ENCODE measurements at places on chromosomes 1 and 21. TPM values are rescaled to one million over a fixed set of nuclear protein-coding genes. Genes with fewer than 3 reads are reported as not detected.
A peak's percentile ranks its signal among the peaks of the same experiment; 100 is the strongest.

The GPR161 gene
- under 0.01 TPM for polyA plus RNA-seq

The SIM2 gene
- polyA plus RNA-seq, result not detected

The GNAI3 gene
- 3.1 TPM for polyA plus RNA-seq

The BRDT gene
- not detected for polyA plus RNA-seq

The HEYL gene
- 3.4 TPM for polyA plus RNA-seq

The TADA1 gene
- polyA plus RNA-seq, result 9.0 TPM

The VAV3 gene
- polyA plus RNA-seq, result 5.4 TPM

The RXFP4 gene
- 0.82 TPM for polyA plus RNA-seq

The TTC22 gene
- polyA plus RNA-seq, result 10.7 TPM

The MIXL1 gene
- polyA plus RNA-seq, result 1.1 TPM

The TFF2 gene
- 1.4 TPM for polyA plus RNA-seq

DNA sequence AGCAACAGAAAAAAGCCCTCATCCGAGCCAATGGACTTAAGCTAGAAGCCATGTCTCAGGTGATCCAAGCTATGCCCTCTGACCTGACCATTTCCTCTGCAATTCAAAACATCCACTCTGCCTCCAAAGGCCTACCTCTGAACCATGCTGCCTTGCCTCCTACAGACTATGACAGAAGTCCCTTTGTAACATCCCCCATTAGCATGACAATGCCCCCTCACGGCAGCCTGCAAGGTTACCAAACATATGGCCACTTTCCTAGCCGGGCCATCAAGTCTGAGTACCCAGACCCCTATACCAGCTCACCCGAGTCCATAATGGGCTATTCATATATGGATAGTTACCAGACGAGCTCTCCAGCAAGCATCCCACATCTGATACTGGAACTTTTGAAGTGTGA lies 20.7 kb downstream of the NR5A2 start:
- no peak overlapping the region for H3K4me3 ChIP-seq
- no peak overlapping the region for H3K27ac ChIP-seq
- no peaks in the 10 kb centered on the region for H3K4me1 ChIP-seq
- H3K36me3 ChIP-seq, result peaks cover 7% of the 10 kb centered on the region
- DNase-seq, result no peak
- no peaks in the 10 kb centered on the region for H3K27me3 ChIP-seq

- no peak overlapping the region for H3K4me3 ChIP-seq
- H3K27ac ChIP-seq, result no peak overlapping the region
- no peak for DNase-seq
- peaks cover 7% of the 10 kb centered on the region for H3K4me1 ChIP-seq
Observed at GRCh38 chr1:224168859-224169380, 14.1 kb upstream of the DEGS1 start.

DNA sequence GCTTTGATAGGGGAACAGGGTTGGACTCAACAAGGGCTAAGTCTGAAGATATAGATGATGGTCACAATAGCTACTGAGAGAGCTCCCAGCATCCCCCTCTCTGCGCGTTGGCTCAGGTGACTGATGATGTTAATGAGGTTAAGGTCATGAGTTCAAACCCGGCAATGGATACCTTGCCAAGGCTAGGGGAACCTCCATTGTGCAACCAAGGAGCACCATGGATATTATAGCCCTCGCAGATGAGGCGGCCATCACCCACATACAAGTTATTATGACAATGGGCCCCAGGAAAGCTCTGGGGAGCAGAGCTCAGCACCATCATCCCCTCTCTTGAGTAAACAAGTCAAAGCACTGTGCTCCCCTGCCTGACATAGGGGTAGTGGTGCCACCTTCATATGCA lies 8.2 kb downstream of the KCNA2 start:
- no peaks in the 10 kb centered on the region for H3K4me1 ChIP-seq
- H3K4me3 ChIP-seq, result no peak overlapping the region
- no peaks in the 10 kb centered on the region for H3K36me3 ChIP-seq
- H3K27me3 ChIP-seq, result no peaks in the 10 kb centered on the region
- H3K27ac ChIP-seq, result no peak overlapping the region

GRCh38 chr1:174166530-174167264 lies 7.4 kb downstream of the RABGAP1L start:
- no peak overlapping the region for H3K4me3 ChIP-seq
- peaks cover 4% of the 10 kb centered on the region for H3K36me3 ChIP-seq
- H3K27ac ChIP-seq, result peak overlapping the region; percentile 14
- H3K27me3 ChIP-seq, result no peaks in the 10 kb centered on the region

DNA sequence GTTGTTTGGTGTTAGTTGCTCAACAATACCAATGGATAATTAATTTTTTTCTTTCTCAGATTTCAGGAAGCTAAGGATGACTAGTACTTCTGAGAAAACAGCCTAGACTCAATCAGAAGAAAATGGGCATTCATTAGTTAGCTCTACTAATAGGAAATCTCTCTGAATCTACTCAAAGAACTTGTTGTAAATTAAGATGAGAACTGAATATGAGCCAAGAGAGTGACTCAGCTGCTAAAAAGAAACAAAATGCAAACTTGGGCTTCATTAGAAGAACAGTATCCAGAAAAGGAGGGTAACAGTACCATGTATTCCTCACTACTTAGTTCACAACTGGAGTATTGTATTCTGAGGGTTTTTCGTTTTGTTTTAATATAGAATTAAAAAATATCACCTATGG lies 12.5 kb downstream of the FOXJ3 start:
- H3K4me3 ChIP-seq, result no peak overlapping the region
- no peak for DNase-seq
- no peaks in the 10 kb centered on the region for H3K36me3 ChIP-seq

DNA sequence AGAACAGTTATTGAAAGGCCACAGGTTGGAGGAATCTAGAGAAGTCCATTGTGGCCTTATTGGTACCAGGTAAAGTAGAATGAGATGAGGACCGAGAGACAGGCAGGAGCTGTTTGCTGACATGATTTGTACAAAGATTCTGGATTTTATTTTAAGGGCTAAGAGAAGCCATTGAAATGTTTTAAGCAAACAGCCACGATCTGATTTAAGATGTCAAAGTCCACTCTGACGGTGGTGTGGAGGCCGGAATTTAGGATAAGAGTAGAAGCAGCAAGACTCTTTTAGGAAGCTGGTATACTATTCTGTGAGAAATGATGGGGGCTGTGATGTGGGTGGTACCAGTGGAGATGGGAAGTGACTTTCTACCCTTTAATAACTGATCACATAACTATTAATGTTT lies 418.5 kb downstream of the DPYD start:
- DNase-seq, result no peak
- H3K27ac ChIP-seq, result no peak overlapping the region
- H3K36me3 ChIP-seq, result no peaks in the 10 kb centered on the region
- no peaks in the 10 kb centered on the region for H3K27me3 ChIP-seq
- no peaks in the 10 kb centered on the region for H3K4me1 ChIP-seq

- no peaks in the 10 kb centered on the region for H3K4me1 ChIP-seq
- no peak overlapping the region for H3K4me3 ChIP-seq
- no peak overlapping the region for H3K27ac ChIP-seq
- no peak for DNase-seq
- H3K27me3 ChIP-seq, result no peaks in the 10 kb centered on the region
Observed at GRCh38 chr1:84711121-84711520, 20.9 kb upstream of the SSX2IP start.

GRCh38 chr1:220380885-220381284 lies 108.6 kb upstream of the RAB3GAP2 start:
- H3K36me3 ChIP-seq, result no peaks in the 10 kb centered on the region
- no peak for DNase-seq
- no peak overlapping the region for H3K4me3 ChIP-seq
- H3K27me3 ChIP-seq, result no peaks in the 10 kb centered on the region
- H3K27ac ChIP-seq, result no peak overlapping the region

- H3K27me3 ChIP-seq, result peaks cover 51% of the 10 kb centered on the region
- H3K4me1 ChIP-seq, result peaks cover 42% of the 10 kb centered on the region
- no peak for DNase-seq
- peak overlapping the region; percentile 50 for H3K4me3 ChIP-seq
Observed at GRCh38 chr1:942864-943533, 16.1 kb downstream of the NOC2L start.

- no peaks in the 10 kb centered on the region for H3K36me3 ChIP-seq
- H3K4me3 ChIP-seq, result no peak overlapping the region
- no peak overlapping the region for H3K27ac ChIP-seq
- H3K4me1 ChIP-seq, result no peaks in the 10 kb centered on the region
- DNase-seq, result no peak
Observed at GRCh38 chr1:68221980-68222373, 10.3 kb downstream of the WLS start.

DNA sequence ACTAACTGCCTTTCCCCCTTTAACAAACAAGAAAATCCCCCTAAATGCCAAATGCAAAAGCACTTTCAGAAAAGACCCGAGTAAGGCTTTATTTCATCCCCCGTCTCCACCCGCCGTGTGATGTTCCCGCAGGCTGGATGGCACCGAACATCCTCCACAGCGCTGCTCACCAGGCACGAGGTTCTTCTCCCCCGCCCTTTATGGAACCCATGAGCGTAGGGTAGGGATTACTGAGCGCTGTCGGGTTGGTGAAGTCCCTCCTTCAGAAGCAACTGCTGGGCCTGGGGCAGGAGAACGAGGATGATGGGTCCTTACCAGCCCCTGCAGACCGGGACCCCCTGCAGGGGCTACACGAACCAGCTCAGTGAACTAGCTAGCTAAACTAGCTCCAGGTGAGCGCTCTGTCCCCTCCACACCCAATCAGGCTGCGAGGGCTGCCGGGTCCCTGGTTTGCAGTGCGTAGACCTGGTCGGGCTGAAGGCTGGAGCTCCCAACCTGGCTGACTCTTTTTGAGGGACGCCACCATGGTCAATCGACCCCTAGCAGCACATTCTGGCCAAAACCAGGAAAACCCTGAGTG lies 80.4 kb downstream of the ITPKB start:
- no peaks in the 10 kb centered on the region for H3K27me3 ChIP-seq
- peak overlapping the region; percentile 34 for H3K27ac ChIP-seq
- DNase-seq, result no peak
- H3K4me3 ChIP-seq, result no peak overlapping the region
- no peaks in the 10 kb centered on the region for H3K36me3 ChIP-seq

DNA sequence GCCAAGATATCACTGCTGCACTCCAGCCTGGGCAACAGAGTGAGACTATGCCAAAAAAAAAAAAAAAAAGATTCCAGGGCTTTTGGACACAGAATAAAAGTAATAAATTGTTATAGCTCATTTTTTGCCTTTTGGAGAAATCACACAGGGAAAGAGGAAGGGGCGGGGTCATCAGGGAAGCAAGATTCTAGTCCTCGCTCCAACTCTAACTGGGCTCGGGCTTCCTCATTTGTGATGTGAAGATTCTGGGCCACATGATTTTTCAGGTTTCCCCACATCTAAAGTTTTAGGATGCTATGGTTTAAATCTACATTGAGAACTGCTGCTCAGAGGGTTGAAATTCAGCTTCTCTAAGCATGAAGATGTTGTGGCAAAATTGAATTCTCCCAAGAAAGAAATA lies 179.3 kb upstream of the PLXNA2 start:
- no peaks in the 10 kb centered on the region for H3K4me1 ChIP-seq
- no peaks in the 10 kb centered on the region for H3K27me3 ChIP-seq
- no peaks in the 10 kb centered on the region for H3K36me3 ChIP-seq
- H3K27ac ChIP-seq, result no peak overlapping the region
- DNase-seq, result no peak

GRCh38 chr1:227777156-227777555 lies 38.3 kb upstream of the PRSS38 start:
- H3K27ac ChIP-seq, result no peak overlapping the region
- no peaks in the 10 kb centered on the region for H3K36me3 ChIP-seq
- H3K27me3 ChIP-seq, result no peaks in the 10 kb centered on the region
- DNase-seq, result no peak
- H3K4me3 ChIP-seq, result no peak overlapping the region

- H3K27me3 ChIP-seq, result peaks cover 2% of the 10 kb centered on the region
- H3K36me3 ChIP-seq, result peaks cover 2% of the 10 kb centered on the region
- H3K4me1 ChIP-seq, result no peaks in the 10 kb centered on the region
- no peak overlapping the region for H3K27ac ChIP-seq
- no peak overlapping the region for H3K4me3 ChIP-seq
Observed at GRCh38 chr1:54978528-54979326, 1.7 kb upstream of the TMEM61 start.

- peaks cover 29% of the 10 kb centered on the region for H3K36me3 ChIP-seq
- DNase-seq, result no peak
- no peaks in the 10 kb centered on the region for H3K27me3 ChIP-seq
Observed at GRCh38 chr1:37883671-37884070, 24.3 kb upstream of the MTF1 start.

DNA sequence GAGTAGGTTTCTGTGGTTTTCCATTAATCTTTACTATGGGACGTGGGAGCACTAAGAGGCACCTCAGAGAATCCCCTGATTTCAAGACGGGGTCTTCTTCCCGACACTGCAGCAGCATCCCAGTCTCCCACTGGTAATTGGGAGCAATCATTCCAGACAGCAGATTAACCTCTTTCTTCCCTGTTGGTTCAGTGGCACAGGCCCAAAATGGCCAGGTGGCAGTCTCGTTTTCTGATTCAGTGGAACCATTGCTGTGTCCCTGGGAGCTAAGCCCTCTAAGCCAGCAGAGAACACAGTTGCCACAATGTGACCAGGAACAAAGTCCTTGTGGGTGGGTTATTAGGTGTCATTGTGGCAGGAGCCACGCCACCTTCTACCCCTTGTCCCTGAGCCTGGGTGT lies 342.1 kb downstream of the MATN1 start:
- H3K36me3 ChIP-seq, result no peaks in the 10 kb centered on the region
- no peaks in the 10 kb centered on the region for H3K4me1 ChIP-seq
- DNase-seq, result no peak

DNA sequence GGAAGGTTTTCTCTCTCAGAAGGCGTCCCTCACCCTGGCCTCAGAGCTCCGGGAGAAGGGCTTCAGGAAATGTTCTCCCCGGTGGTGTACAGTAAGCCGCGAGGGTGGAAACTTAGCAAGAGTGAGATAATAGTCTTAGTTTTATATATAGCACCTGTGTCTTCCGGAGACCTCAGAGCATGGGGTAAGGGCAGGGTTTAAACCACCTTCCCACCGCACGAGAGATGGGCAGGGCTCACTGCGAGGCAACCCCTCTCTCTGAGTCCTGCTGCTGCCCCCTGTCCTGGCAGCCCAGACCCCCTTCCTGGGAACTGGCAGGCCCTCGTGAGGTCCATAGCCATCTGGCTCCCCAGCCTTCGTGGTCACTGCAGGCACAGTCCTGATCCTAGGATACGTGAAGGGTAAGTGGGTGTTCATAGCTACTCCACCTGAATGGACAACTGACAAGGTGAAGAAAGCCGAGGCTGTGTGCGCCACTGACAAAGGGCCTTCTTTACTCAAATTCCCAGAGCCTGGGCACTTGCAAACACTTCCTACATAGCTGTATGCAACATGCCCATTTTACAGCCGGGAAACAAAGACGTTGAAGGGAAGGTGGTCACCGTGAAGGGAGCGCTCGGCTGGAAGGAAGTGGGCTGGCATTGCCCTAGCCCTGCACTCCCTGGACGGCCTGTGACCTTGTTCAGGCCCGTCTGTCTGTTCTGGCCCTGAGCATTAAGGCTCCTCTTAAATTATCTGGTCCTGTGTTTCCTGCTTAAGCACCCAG lies 26.9 kb downstream of the ITPKB start:
- no peaks in the 10 kb centered on the region for H3K27me3 ChIP-seq
- peaks cover 11% of the 10 kb centered on the region for H3K4me1 ChIP-seq
- H3K36me3 ChIP-seq, result no peaks in the 10 kb centered on the region

- no peaks in the 10 kb centered on the region for H3K36me3 ChIP-seq
- H3K27ac ChIP-seq, result no peak overlapping the region
- peaks cover 6% of the 10 kb centered on the region for H3K4me1 ChIP-seq
- peaks cover 22% of the 10 kb centered on the region for H3K27me3 ChIP-seq
- no peak overlapping the region for H3K4me3 ChIP-seq
Observed at GRCh38 chr1:2022063-2022770, 3.1 kb downstream of the GABRD start.

Measured in small intestine (tissue), 16 donors.